ENCODE measurements at places on chromosomes 3 and 15. TPM values are rescaled to one million over a fixed set of nuclear protein-coding genes. Genes with fewer than 3 reads are reported as not detected.

- H3K4me3 ChIP-seq: no peak overlapping the region
- peaks cover 24% of the 10 kb centered on the region for H3K27me3 ChIP-seq
- no peak for DNase-seq
- H3K4me1 ChIP-seq: no peaks in the 10 kb centered on the region
Observed at GRCh38 chr15:80609091-80609490, 86.0 kb upstream of the ABHD17C start.

GRCh38 chr3:8970971-8971589, 7.8 kb upstream of the RAD18 start:
- H3K27me3 ChIP-seq: peaks cover 14% of the 10 kb centered on the region
- no peaks in the 10 kb centered on the region for H3K4me1 ChIP-seq
- no peak overlapping the region for H3K27ac ChIP-seq
- peak; percentile 77 for DNase-seq
- no peak overlapping the region for H3K4me3 ChIP-seq

DNA sequence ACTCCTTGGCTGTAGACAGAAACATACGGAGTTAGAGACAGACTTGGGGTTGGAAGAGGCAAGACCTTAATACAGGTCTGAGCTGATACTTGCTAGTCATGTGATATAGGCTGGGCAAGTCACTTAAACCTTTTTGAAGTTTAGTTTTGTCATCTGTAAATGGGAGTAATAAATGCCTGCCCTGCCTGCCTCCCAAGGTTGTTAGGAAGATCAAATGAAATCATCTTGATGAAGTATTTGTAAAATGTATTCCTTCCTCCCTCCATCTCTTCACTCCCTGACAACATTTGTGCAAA, 2.9 kb downstream of the PXK start:
- DNase-seq: no peak
- peaks cover 16% of the 10 kb centered on the region for H3K4me1 ChIP-seq
- peak overlapping the region; percentile 64 for H3K27ac ChIP-seq
- no peaks in the 10 kb centered on the region for H3K36me3 ChIP-seq
- H3K27me3 ChIP-seq: no peaks in the 10 kb centered on the region
- peak overlapping the region; percentile 72 for H3K4me3 ChIP-seq

DNA sequence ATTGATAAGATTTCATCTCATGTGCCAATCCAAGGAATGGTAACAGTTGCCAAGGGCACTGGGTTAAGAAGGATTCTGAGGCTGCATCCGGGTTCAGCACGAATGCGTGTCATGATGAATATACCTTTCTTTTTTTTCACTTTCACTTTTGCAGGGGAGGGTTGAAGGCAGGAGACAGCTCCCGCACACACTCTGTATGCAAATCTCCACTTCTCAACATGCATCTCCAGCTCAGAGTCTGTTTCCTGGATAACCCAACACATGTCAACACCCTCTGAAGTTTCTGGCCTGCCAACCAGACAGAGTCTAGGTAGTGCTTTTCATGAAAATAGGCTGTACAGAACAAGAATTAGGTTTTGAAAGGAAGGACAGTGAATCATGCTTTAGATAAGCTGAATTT, 21.6 kb downstream of the B4GALT4 start:
- no peak overlapping the region for H3K27ac ChIP-seq
- H3K36me3 ChIP-seq: peaks cover 48% of the 10 kb centered on the region
- H3K4me1 ChIP-seq: no peaks in the 10 kb centered on the region
- no peak overlapping the region for H3K4me3 ChIP-seq
- H3K27me3 ChIP-seq: no peaks in the 10 kb centered on the region
- DNase-seq: no peak

DNA sequence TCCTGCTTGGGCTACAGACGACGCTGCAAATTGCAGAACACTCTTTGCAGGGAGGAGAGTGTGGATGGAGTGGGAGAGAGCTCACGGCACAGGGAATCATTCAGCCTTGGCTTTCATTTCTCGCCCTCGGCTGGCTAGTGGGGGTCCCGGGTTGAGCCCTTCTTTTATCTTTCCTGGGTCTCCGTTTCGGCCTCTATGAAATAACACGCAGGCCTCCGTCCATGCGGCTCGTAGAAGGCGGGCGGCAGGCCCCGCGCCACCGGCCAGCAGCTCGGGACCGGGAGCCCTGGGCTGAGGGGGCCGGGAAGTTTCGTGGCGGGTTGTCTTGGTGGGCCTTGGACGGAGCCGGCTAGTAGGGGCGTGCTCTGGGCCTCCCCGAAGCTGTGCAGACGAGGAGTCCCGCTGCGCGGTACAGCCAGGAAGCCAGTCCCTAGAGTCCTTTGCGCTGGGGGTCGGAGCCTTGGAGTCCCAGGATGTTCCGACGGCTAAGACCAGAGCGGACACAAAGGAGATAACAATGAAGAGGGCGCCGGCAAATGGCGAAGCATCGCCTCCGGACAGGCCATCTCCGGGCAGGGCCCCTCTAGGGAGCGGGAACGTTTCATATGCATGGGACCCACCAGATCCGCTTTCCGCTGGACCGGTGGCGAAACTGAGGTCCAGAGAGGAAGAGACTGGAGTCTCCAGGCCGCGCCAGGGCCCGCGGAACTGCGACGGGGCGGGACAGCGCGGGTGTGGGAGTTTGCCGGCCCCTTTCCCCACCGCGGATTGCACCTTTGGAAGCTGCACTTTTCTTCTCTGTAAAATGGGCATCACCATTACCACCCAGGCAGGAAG, 4.3 kb downstream of the RNU6-1 start:
- H3K27ac ChIP-seq: no peak overlapping the region
- peaks cover 6% of the 10 kb centered on the region for H3K4me1 ChIP-seq
- H3K27me3 ChIP-seq: peaks cover 29% of the 10 kb centered on the region
- H3K36me3 ChIP-seq: no peaks in the 10 kb centered on the region
- H3K4me3 ChIP-seq: no peak overlapping the region

Gene COMMD4
- polyA plus RNA-seq: 138 TPM

Gene ATP13A5
- polyA plus RNA-seq: not detected
